DMS79 treated with DMSO at 0.1 percent for 48 hours (cell line): ENCODE measurements at places on chromosomes 16 and 17.

DNA sequence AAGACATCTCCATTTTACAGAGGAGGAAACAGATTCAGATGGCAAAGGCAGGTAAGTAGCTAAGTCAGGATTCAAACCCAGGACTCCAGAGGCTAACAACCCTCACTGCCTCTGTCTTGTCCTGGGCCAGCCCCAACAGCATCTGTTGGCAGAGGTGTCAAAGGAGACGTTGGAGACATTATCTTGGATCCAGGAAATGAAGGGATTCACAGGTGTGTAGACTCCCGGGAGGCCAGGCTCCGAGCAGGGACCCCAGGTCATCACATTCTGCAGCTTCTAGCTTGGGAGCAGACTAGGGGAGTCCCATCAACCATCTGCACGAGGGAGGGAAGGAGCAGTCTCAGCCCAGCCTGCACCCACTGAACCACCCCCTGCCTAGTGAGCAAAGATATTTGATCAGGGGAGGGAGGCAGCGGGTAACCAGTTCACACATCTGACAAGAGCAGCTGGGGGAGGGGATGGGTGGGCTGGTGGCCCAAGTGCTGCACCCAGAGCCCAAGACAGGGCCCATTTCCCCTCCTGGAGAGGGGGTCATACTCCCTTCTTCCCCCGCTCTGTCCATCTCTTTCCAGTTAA is 1.0 kb upstream of the B9D1 start:
- no peak for DNase-seq

DNA sequence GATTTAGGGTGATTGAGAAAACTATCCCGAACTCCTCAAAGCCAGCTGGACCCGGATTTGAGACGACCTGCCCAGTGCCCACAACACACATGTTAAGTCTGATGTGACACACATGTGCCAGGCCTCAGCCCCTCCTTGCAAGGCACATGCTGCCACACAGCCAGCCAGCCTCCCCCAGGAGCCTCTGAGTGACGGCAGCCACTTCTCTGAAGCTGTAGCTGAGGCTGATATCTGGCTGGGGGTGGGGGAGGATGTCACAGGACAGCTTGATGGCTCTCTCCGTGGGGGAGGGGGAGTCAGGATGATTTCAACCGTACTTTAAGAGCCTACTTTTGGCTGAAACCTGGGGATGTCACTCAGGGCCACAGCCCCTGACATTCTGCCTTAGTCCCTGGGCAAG is 40.9 kb downstream of the SRCIN1 start:
- no peak for DNase-seq

DNA sequence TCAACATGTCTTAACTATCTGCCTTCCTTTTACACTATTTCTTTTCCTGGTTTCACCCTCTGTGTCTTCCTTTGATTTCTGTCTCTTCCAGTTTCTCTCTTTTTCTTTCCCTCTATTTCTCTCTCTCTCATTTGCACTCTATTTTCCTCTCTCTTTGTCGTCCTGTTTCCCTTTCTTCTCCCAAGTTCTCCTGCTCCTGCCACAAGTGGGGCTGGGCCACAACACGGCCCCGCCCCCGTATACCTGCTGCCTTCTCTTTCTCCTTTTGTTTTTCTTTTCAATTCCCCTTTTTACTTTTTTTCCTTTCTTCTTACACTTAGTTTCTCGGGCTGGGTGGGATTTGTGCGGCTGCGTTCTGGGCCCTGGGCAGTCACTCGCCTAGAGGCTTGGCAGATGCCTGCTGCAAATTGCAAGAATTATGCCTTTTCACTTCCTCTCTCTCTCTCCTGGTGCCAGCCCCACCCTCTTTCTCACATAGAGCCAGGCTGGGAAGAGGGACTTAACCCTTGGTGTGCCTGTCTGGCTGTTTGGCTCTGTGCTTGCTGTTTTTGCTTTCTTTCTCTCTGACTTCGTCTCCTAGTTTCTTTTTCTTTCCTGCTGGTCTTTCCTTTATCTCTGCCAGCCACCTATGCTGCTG is 2139.4 kb downstream of the TP53TG3F start:
- no peak for DNase-seq

GRCh38 chr17:39607057-39607850 is 466 bp downstream of the NEUROD2 start:
- DNase-seq: no peak

DNA sequence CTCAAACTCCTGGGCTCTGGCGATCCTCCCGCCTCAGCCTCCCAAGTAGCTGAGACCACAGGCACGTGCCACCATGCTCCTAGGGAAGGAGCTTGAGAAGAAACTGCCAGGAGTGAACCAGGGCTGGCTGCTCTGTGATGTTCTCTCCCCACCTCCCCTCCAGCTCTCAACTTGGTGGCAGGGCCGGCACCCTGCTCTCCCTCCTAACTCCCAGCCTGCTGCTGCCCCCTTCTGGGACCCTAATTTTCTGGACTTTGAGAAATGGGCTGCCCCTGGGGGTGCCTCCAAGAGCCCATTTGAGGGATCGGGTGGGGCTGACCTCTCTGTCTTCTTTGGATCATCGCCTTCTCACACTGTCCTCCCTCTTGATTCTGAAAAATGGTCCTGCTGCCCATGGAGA is 14.9 kb upstream of the STAT3 start:
- DNase-seq: no peak

GRCh38 chr17:19664136-19664820 is 15.7 kb downstream of the ALDH3A2 start:
- DNase-seq: no peak

DNA sequence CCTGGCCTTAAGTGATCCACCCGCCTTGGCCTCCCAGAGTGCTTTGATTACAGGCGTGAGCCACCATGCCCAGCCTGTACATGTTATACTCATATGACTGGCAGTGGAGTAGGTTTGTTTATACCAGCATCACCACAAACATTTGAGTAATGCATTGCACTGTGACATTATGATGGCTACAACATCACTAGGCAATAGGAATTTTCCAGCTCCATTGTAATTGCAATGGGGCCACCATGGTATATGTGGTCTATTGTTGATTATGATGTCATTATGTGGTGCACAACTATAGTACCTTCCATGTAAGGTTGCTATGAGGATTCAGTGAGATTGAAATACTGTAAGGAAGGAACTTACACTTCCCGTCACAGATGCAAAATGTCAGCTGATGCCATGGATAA is 168.9 kb downstream of the COPRS start:
- no peak for DNase-seq

DNA sequence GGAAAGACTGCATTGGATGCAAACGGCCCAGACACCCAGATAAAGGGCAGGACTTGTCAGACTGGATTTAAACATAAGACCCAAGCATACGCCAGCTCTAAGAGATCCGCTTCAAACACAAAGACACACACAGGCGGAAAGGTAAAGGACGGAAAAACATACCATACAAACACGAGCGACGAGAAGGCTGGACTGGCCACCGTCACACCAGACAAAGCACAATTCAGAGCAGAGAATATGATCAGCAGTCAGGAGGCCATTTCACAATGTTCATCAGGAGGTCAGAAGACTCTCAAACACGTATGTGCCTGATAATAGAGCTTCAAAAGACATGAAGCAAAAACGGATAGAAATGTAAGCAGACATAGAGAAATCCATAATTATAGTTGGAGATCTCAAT is 84.9 kb upstream of the GNG13 start:
- no peak for DNase-seq

DNA sequence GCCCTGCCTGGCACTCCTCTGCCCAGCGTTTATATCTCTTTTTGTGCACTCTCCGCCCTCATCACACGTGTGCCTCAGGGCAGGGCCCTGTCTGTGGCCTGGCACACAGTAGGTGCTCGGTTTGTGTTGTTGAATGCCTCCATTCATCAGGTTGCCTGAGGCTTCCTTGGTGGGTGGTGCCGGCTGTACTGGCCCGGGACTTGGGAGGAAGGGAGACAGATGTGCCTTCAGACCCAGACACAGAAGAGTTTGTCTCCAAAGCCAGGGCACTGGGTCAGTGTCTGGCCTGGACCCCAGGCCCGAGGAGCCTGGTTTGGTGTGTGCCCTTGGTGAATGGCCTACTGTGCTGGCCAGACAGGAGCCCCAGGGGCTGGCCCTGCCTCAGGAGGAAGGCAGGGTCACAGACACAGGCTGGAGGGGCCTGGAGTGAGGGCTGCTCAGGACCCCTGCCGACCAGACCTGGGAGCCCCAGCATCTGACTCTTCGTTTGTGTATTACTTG is 71.6 kb downstream of the RAI1 start:
- no peak for DNase-seq

- DNase-seq: no peak
These were observed 18.9 kb downstream of the ASPSCR1 start for GRCh38 chr17:81996232-81996756.

GRCh38 chr16:15610369-15610871 is 32.5 kb downstream of the MARF1 start:
- DNase-seq: no peak

GRCh38 chr16:54685682-54686081 is 245.0 kb upstream of the IRX5 start:
- no peak for DNase-seq

GRCh38 chr16:1832838-1833454 is 5.9 kb downstream of the FAHD1 start:
- peak; percentile 12 for DNase-seq

DNA sequence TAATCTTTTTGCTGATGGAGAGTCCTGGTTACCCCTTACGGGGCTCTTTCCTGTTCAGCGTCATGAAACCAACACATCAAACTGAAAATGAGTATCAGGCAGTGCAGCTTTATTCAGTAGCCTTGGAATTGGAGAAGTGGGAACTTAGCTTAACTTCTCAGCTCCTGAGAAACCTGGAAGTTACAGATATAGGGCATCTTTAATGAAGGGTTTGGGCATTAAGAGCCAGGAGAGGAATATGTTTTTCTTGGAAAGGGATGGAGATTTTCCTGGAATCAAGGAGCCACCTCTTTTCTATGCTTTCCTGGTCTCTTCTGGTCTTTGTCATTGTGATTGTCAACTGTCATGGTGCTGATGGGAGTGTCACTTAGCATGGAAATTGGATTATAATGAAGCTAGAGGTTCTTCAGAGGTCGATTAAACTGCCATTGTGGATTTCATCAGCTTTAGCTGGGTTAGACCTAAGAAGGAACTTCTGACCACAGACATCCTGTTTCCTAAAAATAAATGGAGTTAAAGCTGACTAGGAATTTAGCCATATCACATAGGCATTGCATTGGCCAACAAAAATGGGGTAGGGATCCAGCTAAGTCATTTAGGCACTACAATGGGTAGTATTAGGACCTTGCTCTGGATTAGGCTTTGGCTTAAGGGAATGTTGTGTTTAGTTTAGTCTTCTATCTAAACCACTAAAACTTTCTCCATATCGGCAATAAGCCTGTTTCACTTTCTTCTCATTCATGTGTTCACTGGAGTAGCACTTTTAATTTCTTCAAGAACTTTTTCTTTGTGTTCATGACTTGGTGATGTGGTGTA is 186.4 kb downstream of the BCAS3 start:
- no peak for DNase-seq

DNA sequence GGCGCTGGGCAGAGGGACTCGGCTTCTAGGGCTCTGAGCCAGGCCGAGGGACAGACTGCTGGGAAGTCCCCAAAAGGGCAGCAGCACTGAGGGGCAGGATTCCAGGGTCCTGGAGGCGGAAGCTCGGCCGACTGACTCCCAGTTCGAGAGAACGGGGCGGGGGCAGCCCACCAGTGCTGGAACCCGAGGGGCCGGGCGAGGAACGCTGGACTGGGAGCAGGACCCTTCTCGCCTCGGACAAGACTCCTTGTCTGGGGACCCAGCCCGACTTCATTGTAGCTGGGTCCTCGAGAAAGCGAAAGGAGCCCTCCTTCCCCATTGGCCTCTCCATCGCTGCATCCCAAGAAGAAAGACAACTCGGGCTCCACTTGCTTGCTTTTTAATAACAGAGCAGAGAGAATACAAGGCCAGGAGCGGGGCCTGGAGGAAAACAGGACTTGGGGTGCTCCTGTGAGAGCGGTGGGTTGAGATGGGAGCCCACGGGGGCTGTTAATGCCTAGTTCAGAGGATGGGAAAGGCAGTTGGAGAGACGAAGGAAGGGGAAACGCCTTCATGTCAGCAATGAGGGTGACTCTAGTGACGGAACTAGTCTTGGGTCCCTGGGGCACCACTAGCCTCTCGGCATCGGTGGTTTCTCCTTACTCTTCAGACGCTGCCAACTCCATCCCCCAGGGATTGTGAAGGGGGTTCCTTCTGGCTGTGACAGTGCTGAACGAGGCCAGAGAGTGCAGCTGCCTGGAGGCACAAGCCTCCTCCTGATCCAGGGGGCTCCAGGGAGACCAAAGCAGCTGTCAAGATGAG is 492 bp upstream of the CAMTA2 start:
- DNase-seq: peak; percentile 44

DNA sequence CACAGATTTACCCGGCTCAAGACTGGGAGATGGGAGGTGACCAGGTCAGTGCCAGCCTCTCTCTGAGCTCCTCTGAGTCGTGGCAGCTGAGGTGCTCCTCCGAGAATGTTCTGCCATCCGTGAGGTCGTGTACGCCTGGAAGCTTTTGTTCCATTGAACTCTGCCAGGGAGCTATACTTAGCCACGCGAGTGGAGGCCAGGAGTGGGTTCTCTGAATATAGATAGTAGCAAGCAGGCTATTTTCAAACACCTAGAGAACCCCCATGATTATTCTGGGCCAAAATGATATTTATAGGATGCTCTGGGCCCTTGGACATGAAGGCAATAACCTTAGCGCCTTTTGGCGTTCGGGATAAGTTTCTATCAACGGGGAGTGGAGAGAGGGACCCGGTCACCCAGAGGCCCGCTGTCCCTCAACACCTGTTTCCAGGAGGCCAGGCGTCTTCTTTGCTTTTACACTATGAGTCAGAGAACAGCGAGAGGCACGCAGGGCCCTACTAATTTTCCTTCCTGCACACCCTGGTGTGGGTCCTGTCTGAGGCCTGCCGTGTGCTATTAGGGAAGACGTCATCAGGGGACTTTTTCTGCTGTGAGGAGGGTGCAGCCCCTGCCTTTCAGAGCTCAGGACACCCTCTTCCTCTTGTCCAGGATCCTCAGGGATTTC is 11.0 kb upstream of the MVD start:
- no peak for DNase-seq

DNA sequence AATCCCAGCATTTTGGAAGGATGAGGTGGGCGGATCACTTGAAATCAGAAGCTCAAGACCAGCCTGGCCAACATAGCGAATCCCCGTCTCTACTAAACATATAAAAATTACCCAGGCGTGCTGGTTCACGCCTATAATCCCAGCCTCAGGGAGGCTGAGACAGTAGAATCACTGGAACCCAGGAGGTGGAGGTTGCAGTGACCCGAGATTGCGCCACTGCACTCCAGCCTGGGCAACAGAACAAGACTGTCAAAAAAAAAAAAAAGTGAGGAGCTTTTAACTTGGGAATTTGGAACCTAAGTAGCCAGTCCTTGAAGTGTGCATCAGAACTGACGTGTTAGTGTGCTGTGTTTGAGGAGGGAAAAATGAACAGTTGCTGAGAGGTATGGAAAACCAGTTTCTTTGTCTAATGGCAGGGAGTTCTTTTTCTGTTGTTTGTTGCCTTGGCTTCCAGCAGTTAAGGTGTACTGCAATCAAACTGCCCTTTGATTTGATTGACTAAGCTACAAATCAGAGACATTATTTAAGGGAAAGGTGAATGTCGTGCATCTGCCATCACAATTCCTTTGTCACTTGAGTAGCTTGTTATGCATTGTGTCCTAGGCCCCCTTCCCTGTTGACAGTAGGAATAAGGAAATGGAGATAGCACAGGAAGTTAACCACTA is 8.6 kb upstream of the DUSP14 start:
- DNase-seq: no peak
